ENCODE measurements at places on chromosomes 12 and 14. TPM values are rescaled to one million over a fixed set of nuclear protein-coding genes. Genes with fewer than 3 reads are reported as not detected.

- no peak for DNase-seq
- no peak overlapping the region for H3K4me3 ChIP-seq
- H3K27me3 ChIP-seq, result no peaks in the 10 kb centered on the region
- H3K4me1 ChIP-seq, result peaks cover 10% of the 10 kb centered on the region
Observed at GRCh38 chr14:65370801-65371248, 41.7 kb upstream of the FUT8 start.

- peaks cover 11% of the 10 kb centered on the region for H3K4me1 ChIP-seq
- DNase-seq, result no peak
- H3K27me3 ChIP-seq, result peaks cover 27% of the 10 kb centered on the region
- no peak overlapping the region for H3K27ac ChIP-seq
- H3K36me3 ChIP-seq, result no peaks in the 10 kb centered on the region
Observed at GRCh38 chr12:31594681-31595080, 3.7 kb upstream of the DENND5B start.

GRCh38 chr12:10750385-10750727 lies 27.2 kb upstream of the YBX3 start:
- H3K27me3 ChIP-seq, result no peaks in the 10 kb centered on the region
- DNase-seq, result no peak
- no peaks in the 10 kb centered on the region for H3K36me3 ChIP-seq
- H3K4me3 ChIP-seq, result no peak overlapping the region
- peaks cover 5% of the 10 kb centered on the region for H3K4me1 ChIP-seq

- no peak overlapping the region for H3K27ac ChIP-seq
- no peak for DNase-seq
- H3K27me3 ChIP-seq, result no peaks in the 10 kb centered on the region
- peaks cover 12% of the 10 kb centered on the region for H3K4me1 ChIP-seq
- no peaks in the 10 kb centered on the region for H3K36me3 ChIP-seq
- no peak overlapping the region for H3K4me3 ChIP-seq
Observed at GRCh38 chr12:69468237-69469026, 1.8 kb upstream of the FRS2 start.

RPL10L gene
- not detected for total RNA-seq

DNA sequence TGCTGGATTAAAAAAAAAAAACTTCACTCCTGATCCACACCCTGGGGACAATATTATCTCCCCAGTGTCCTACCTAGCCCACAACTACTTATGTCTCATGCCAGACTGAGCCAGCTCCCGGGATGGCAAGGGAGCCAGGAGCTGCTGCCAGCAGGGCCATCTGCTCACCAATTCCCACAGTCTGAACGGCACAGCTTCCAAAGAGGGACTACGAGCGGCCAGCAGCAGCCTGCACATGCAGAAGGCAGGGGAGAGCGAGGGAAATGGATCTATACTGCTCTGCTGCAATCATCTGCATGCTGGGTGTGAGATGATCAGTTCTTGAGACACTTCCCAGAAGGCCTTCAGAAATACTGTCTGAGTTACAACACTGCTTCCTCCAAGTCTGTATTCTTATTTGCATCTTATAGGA lies 11.1 kb downstream of the SSH1 start:
- no peak overlapping the region for H3K4me3 ChIP-seq
- no peak for DNase-seq
- no peaks in the 10 kb centered on the region for H3K27me3 ChIP-seq
- H3K4me1 ChIP-seq, result peaks cover 2% of the 10 kb centered on the region
- H3K27ac ChIP-seq, result no peak overlapping the region

GRCh38 chr12:123512838-123513665 lies 20.5 kb downstream of the RILPL1 start:
- no peak overlapping the region for H3K27ac ChIP-seq
- no peaks in the 10 kb centered on the region for H3K27me3 ChIP-seq
- no peak for DNase-seq
- no peaks in the 10 kb centered on the region for H3K4me1 ChIP-seq
- no peak overlapping the region for H3K4me3 ChIP-seq
- peaks cover 6% of the 10 kb centered on the region for H3K36me3 ChIP-seq

DNA sequence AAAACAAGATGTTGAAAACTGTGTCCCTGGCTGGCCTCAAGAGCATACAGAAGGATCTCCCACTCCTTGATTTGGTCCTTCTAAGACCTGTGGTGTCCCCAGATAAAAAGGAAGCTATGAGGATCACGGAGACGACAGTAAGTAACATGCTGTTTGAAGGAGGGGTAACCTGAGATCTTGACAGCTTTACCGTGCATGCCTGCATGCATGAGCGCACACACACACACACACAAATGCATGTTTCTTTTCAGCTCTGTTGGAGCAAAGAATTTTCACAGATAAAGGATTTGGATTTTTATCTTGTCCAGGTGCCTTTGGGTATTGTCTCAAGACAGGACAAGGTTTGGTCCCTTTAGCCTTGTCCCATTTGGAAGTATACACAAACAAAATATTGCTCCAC lies 411.6 kb upstream of the CCDC196 start:
- H3K4me1 ChIP-seq, result peaks cover 4% of the 10 kb centered on the region
- no peaks in the 10 kb centered on the region for H3K27me3 ChIP-seq
- no peak overlapping the region for H3K27ac ChIP-seq
- H3K4me3 ChIP-seq, result no peak overlapping the region
- H3K36me3 ChIP-seq, result no peaks in the 10 kb centered on the region

NAV3 gene
- total RNA-seq, result not detected

NDRG2 gene
- total RNA-seq, result 26.7 TPM

DNA sequence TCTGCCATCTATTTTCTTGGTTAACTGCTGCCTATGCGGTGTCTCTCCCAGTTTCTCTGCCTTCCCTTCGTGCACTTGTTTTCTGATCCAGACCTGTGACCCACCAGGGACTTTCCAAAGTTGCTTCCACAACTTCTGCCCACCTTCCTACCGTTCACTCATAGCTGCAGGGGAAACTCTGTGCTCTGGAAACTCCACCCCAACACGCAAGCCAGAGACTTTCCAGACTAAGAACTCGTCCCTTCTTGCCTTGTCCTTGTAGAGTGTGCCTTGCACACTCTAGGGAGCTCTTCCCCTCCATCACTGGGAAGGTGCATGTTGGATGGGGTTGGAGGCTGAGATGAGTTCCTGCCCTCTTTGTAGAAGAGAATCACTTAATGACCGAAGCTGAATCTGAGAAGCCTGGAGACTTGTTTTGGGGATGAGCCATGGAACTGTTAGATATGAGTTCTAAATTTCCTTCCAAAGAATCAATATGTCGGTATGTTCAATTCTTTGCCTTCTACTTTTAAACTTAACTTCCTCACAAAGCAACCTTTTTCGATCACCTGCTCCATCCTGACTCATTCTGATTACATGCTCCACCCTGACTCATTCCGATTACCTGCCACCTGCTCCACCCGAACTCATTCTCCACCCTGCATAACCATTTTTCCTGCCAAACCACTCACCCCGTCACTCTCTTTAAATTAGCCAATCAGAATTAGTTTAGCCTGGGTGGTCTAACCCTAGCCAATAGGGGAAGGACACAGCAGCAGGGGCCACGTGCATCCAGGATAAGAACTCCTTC lies 82.1 kb upstream of the CAPRIN2 start:
- no peaks in the 10 kb centered on the region for H3K4me1 ChIP-seq
- DNase-seq, result no peak
- H3K36me3 ChIP-seq, result no peaks in the 10 kb centered on the region
- H3K27ac ChIP-seq, result no peak overlapping the region

CCDC175 gene
- total RNA-seq, result not detected

KERA gene
- total RNA-seq, result not detected

GRIP1 gene
- total RNA-seq, result 5.4 TPM

GRCh38 chr12:88854260-88854659 lies 274.0 kb upstream of the KITLG start:
- DNase-seq, result no peak
- no peak overlapping the region for H3K27ac ChIP-seq
- H3K36me3 ChIP-seq, result no peaks in the 10 kb centered on the region
- no peaks in the 10 kb centered on the region for H3K27me3 ChIP-seq
- no peaks in the 10 kb centered on the region for H3K4me1 ChIP-seq

DNA sequence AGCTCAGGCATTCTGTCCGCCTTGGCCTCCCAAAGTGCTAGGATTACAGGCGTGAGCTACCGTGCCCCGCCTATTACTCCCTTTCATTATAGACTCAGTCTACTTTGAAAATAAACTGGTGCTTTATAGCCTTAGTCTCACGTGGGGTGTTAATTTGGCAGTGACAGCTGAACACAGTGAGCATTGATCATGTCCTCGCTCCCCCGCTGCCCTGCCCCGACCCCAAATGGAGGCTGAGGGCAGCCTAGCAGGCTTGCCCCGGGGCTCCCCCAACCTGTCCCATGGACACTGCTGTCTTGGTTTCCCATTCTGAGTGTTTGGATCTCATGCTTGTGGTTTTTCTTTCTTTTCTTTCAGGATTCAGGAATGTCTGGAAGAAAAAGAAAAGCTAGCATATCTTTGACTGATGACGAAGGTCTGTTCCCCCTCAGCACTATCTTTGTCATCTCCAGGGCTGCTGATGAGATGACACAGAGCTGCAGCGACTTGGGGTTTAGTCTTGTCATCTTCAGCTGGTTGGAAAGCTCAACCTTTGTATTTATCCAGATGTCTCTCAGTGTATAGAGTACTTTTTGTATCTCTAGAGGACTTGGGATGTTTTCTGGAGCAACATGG lies 42.2 kb downstream of the EP400 start:
- H3K36me3 ChIP-seq, result peaks cover 90% of the 10 kb centered on the region
- H3K27ac ChIP-seq, result no peak overlapping the region
- DNase-seq, result no peak
- H3K27me3 ChIP-seq, result no peaks in the 10 kb centered on the region

GRCh38 chr12:72133497-72134055 lies 138.6 kb upstream of the TRHDE start:
- H3K36me3 ChIP-seq, result no peaks in the 10 kb centered on the region
- no peak overlapping the region for H3K4me3 ChIP-seq
- H3K27ac ChIP-seq, result no peak overlapping the region

DNA sequence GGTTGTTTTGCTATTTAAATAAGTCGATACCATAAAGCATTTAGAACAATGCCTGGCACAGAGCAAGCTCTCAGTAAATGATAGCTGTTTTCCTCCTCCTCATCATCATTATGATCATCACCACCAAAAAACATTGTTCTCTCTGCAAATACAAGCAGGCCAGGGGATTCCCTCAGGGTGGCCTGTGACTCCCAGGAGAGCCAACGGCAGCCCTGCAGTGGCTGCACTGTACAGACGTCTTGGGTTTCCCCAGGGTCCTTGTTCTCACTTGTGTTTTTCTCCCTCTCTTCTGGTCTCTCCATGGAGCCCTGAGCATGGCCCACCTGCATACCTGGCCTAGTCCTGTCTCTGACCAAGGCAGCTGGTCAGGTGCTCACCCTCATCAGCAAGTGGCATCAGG lies 290.9 kb upstream of the PWP1 start:
- H3K4me1 ChIP-seq, result peaks cover 50% of the 10 kb centered on the region
- H3K36me3 ChIP-seq, result no peaks in the 10 kb centered on the region
- no peak for DNase-seq
- no peak overlapping the region for H3K4me3 ChIP-seq

KLRG1 gene
- 8.4 TPM for total RNA-seq

GRCh38 chr12:86139671-86140070 lies 116.5 kb downstream of the MGAT4C start:
- H3K4me3 ChIP-seq, result no peak overlapping the region
- no peaks in the 10 kb centered on the region for H3K27me3 ChIP-seq
- no peaks in the 10 kb centered on the region for H3K36me3 ChIP-seq
- H3K4me1 ChIP-seq, result no peaks in the 10 kb centered on the region

Measured in CD4-positive, alpha-beta T cell (primary cell).